ENCODE measurements at places on chromosomes 1 and 21. TPM values are rescaled to one million over a fixed set of nuclear protein-coding genes. Genes with fewer than 3 reads are reported as not detected.

The C1QTNF12 gene
- 1.1 TPM for total RNA-seq

The CACYBP gene
- total RNA-seq = 122 TPM

The FAM177B gene
- not detected for total RNA-seq

The FCRL5 gene
- total RNA-seq = not detected

The HIPK1 gene
- total RNA-seq = 21.6 TPM

The PLCH2 gene
- 79.0 TPM for total RNA-seq

The TNNI3K gene
- total RNA-seq = not detected

The C1QC gene
- total RNA-seq = not detected

The FAM110D gene
- total RNA-seq = not detected

The ITGB3BP gene
- 15.4 TPM for total RNA-seq

The OPN3 gene
- 28.2 TPM for total RNA-seq

The ACKR1 gene
- not detected for total RNA-seq

The KLHL21 gene
- total RNA-seq = 54.9 TPM

The SEMA4A gene
- total RNA-seq = 7.6 TPM

The SLAMF8 gene
- total RNA-seq = not detected

The ASPM gene
- 15.9 TPM for total RNA-seq

The DRAXIN gene
- total RNA-seq = not detected

The F13B gene
- total RNA-seq = not detected

The PACC1 gene
- 9.1 TPM for total RNA-seq

The CFHR3 gene
- not detected for total RNA-seq

The SH3GLB1 gene
- total RNA-seq = 23.3 TPM

The CD5L gene
- total RNA-seq = not detected

The GBP2 gene
- total RNA-seq = 1.6 TPM

The SPRR2B gene
- total RNA-seq = not detected

The KRTAP6-2 gene
- total RNA-seq = not detected

The LCE2C gene
- total RNA-seq = not detected

The SPATA17 gene
- 1.5 TPM for total RNA-seq

The BARHL2 gene
- total RNA-seq = not detected

The IFI44 gene
- total RNA-seq = 2.8 TPM

The CYP2J2 gene
- 3.0 TPM for total RNA-seq

The OR14C36 gene
- total RNA-seq = not detected

The RGS2 gene
- total RNA-seq = 36.7 TPM

The ARHGEF16 gene
- 24.5 TPM for total RNA-seq

The KRTAP13-2 gene
- not detected for total RNA-seq

The SYCP1 gene
- not detected for total RNA-seq

The IQCC gene
- 3.5 TPM for total RNA-seq

The DCST1 gene
- not detected for total RNA-seq

The C1orf87 gene
- not detected for total RNA-seq

The PHC2 gene
- total RNA-seq = 73.3 TPM

The APOBEC4 gene
- not detected for total RNA-seq

The OR10Z1 gene
- not detected for total RNA-seq

The FAM43B gene
- total RNA-seq = not detected

The MYBPHL gene
- total RNA-seq = not detected

The PGLYRP4 gene
- 3.5 TPM for total RNA-seq

The GSTM3 gene
- total RNA-seq = 30.6 TPM

The VANGL2 gene
- 16.4 TPM for total RNA-seq

The FMO1 gene
- total RNA-seq = not detected

The GRIK3 gene
- total RNA-seq = not detected

The LCE1C gene
- not detected for total RNA-seq

The CCDC30 gene
- 0.09 TPM for total RNA-seq

The DUSP10 gene
- total RNA-seq = 13.5 TPM

The GPR137B gene
- total RNA-seq = 14.5 TPM

The RPTN gene
- total RNA-seq = 2.0 TPM

Data from airway epithelial cell (primary cell).